RCC 7860 (cell line): ENCODE measurements at places on chromosomes 1 and 21.

GRCh38 chr1:243315455-243315854 is 59.6 kb downstream of the SDCCAG8 start:
- no peak for DNase-seq

DNA sequence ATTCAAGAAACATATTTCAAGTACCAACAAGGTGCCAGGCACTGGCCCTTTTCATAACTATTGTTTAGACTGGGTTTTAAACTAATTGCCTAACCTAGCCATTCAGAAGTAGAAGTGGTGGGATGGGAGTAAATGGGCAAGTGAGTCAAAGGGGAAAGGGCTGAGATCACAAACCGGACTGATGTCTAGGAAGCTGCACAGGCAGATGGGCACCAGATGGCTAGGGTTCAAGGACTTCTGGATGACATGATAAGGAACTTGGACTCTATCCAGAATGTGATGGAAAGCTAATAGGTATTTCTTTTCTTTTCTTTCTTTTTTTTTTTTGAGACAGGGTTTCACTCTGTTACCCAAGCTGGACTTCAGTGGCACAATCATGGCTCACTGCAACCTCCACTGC is 46.6 kb downstream of the LYST start:
- DNase-seq: no peak

DNA sequence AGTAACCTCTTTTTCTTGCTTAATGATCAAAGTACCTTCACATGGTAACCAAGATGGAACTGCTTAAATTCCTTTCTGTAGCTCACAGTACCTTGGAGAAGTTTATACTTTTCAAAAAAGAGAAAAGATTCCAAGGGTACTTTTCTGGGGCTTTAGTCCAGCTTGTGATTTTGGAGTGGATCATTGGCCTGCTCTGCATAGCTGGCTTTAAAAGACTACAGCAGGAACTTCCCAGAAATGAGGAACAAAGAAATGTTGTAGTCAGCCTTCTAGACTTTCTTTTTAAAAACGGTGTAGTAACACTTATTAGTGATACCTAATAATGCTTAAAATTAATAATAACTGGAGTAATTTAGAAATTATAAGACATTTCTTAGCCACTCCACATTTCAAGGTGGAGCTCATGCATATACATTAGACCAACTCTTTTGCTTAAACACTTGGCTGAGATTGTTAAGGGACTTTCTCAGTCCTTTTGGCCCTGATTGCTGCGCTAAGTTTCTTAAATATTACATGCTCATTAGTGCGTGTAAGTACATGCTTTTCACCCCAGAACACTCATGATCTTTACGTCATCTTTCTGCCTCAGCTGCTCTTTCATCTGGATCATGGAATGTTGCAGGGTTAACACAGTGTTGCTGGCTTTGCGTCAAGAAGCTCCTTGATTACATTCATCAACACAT is 57.3 kb downstream of the SDCCAG8 start:
- DNase-seq: no peak

DNA sequence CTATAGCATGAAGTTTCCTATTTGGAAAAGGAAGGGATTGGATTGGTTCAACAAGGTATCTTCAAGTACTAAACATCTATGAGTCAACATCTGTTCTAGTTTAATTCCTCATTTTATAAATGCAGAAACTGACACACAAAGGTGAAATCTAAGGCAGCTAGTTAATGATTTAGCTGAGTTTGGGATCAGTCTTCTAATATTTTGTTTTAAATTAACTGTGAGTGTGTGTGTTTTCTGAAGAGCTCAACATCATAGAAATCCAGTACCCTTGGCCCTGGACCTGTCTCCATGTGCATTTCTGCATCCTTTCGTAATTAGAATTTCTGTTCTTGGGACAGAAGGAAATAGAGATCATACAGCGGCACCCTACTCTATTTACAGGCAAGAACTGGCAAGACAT is 105.9 kb downstream of the RGS2 start:
- peak; percentile 38 for DNase-seq

GRCh38 chr1:86776108-86776507 is 71.7 kb downstream of the SH3GLB1 start:
- no peak for DNase-seq

DNA sequence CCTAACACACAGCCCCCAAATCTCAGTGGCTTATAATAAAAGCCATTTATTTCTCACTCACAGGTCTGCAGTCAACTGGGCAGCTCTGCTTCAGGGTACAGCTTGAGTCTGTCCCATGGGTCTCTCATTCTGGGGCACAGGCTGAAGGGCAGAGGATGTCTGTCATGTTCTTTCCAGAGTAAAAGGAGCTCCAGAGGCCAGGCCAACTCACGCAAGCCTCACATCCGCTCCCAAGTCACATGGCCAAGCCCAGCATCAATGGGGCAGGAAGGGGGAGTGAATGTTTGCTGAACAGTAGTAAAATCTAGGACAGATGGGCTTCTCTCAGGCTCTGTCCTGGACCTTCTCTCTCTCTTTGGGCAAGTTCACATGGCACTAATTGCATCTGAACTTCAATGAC is 7.1 kb upstream of the SSBP3 start:
- DNase-seq: no peak

DNA sequence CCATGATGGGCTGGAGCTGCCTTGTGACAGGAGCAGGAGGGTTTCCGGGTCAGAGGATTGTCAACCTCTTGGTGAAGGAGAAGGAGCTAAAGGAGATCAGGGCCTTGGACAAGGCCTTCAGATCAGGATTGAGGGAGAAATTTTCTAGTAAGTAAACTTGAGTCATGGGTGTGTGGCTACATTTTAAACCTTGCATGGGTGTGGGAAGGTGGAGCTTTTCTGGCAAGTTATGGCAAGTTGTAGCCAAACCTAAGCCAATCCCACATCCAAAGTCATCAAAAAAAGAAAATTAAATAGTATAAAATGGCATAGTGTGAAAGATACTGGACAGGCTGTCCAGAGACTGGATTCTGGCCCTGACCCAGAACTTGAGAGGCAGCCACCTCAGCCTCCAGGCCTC is 39.8 kb upstream of the HSD3B1 start:
- DNase-seq: no peak

- DNase-seq: no peak
Measured at GRCh38 chr1:8274352-8274751, 43.6 kb upstream of the SLC45A1 start.

GRCh38 chr1:157775101-157775870 is 1.6 kb downstream of the FCRL2 start:
- no peak for DNase-seq

DNA sequence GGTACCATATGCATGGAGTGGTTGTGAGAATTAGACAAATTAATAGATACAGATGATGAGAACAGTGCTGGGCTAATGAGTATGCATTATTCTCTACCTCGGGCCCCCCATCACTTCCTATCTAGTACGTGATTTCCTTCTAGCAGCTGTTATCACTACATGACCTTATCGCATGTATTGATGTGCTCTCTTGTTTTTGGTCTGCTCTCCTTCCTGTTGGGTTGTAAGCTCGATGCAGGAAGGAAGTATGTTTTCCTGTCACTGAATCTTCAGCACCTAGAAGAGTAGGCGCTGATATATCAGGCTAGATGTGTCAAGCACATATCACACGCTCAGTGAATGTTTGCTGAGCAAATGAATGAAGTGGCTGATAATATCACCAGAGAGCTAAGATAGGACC is 43.9 kb upstream of the IFNAR2 start:
- no peak for DNase-seq

DNA sequence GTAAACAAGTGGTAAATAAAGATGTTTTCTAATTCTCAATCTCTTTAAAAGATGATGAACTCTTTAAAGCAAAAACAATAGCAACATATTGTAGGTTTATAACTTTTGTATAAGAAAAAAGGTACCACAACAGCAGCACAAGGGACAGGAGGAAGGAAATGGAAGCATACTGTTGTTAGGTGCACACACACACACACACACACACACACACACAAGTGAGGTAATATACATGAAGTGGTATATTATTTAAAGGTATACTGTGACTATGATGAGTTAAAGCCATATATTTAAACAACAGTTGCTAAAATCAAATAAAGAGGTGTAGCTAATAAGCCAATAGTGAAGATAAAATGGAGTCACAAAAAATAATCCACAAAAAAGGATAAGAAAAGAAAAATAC is 20.0 kb downstream of the PPP1R15B start:
- DNase-seq: no peak

- DNase-seq: no peak
Measured at GRCh38 chr1:91647061-91647460, 146.4 kb downstream of the CDC7 start.
